T-helper 2 cell (primary cell): ENCODE measurements at places on chromosomes 16 and 17.

DNA sequence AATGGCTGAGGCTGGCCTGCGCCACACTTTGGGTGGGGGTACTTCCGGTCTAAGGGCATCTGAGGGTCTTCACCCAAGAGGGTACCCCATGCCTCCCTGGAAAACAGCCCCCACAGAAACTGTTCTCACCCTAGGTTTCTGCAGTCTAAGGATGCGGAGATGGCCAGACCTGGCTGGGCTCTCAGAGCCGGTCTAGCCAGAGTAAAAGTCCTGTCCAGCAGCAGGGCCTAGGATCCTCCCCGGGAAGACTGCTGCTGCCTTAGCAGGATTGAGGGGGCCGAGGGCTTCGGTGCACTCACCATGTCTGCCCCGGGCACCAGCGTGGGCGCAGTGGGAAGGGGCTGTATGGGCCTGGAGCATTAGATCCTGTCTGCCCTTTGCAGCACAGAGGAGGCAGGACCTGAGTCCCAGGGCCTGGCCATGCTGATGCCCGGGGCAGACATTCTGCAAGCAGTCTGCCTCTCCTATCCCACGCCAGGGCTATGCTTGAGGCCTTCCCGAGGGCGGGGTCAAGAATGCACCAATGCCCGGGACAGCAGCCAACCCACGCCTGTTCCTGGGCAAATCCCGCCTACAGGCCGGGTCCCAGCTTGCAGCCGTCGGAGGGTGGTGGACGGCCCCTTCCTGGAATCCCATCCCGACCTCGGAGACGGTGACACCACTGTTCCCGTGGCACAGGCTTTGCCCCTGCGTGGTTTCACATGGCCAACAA is 54.7 kb downstream of the CBFA2T3 start:
- DNase-seq, result no peak

DNA sequence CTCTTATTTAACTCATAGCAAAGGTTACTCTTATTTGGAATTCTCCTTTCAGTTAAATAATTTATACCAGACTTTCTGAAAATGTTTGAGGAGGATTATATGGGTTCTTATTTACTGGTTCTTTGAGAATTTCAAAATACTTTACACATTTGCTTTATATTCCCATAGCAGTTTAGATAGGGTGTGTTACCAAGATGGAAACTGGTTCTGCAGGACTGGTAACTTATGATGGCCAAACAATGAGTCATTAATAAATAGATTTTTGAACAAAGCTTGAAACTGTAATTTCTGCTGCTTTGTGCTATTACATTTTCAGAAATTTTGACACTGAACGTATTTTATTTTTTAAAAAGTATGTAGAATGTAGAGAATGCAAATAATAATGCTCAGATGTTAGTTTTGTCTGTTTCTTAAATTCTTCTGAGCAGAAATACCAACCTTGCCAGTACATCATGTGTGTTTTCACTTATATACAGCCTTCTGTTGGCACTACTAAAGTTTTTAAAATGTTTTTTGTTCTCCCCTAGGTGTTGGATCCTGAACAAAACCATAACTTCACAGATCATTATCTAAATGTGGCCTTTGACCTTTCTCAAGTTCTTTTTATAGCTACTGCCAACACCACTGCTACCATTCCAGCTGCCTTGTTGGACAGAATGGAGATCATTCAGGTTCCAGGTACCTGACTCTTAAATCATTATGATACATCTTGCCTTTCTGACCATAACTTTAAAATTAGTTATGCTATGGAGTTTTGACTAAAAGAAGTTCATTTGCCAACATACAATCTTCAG is 48.3 kb upstream of the ABCC11 start:
- no peak for DNase-seq

GRCh38 chr17:33521784-33522183 is 228.7 kb upstream of the ASIC2 start:
- DNase-seq, result no peak

- no peak for DNase-seq
Observed at GRCh38 chr17:42010898-42011516, 6.2 kb downstream of the DNAJC7 start.
